Dermis lymphatic vessel endothelial cell (primary cell): ENCODE measurements at places on chromosomes 2 and 18. TPM values are rescaled to one million over a fixed set of nuclear protein-coding genes. Genes with fewer than 3 reads are reported as not detected.

RAPGEF4 gene
- 18.8 and 23.8 TPM in 2 replicates for total RNA-seq

NT5C1B gene
- total RNA-seq = not detected in 2 replicates

GREB1 gene
- total RNA-seq = 0.11 and 0.26 TPM in 2 replicates

NT5DC4 gene
- not detected in 2 replicates for total RNA-seq

DTNA gene
- total RNA-seq = 0.26 and 0.76 TPM in 2 replicates

OLA1 gene
- total RNA-seq = 53.5 and 98.6 TPM in 2 replicates

PNO1 gene
- 9.4 and 14.2 TPM in 2 replicates for total RNA-seq

RTP5 gene
- not detected in 2 replicates for total RNA-seq

CFC1B gene
- not detected in 2 replicates for total RNA-seq

IL1R1 gene
- 40.5 and 49.8 TPM in 2 replicates for total RNA-seq

ABHD1 gene
- not detected in 2 replicates for total RNA-seq

TUBA3E gene
- not detected in 2 replicates for total RNA-seq

DPYSL5 gene
- not detected in 2 replicates for total RNA-seq
